ENCODE measurements at places on chromosomes 12 and 14.
A peak's percentile ranks its signal among the peaks of the same experiment; 100 is the strongest.

DNA sequence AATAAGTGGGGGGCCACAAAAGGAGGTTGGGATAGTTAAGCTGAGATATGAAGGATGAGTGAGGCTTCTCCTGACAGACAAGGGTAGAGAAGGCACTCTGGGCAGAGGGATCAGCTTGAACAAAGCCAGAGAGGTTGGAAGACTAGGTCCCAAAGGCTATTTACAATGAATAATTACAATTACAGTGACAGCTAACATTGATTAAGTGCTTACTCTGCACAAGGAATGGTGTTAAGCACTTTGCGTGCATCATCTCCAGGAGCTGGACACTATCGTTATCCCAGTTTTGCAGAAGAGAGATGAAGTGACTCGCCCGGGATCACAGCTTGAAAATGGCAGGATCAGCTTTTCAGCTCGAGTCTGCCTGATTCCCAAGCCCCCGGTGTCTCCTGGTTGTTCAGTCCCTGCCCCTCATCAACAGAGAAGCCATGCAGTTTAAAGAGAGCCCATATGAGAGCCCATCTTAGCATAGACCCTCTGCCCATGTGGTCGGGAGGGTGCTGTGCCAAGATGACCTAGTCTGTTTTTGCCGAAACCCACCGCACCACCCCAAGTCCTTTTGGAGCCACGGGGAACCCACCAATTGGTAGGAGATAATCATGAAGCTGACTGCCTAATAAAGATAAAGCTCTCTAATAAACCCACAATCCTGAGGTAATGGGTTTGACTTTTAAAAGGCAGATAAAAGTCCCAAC lies 89.9 kb upstream of the HSPB8 start:
- no peak for DNase-seq

GRCh38 chr14:47332106-47332505 lies 343.3 kb downstream of the MDGA2 start:
- DNase-seq, result no peak

DNA sequence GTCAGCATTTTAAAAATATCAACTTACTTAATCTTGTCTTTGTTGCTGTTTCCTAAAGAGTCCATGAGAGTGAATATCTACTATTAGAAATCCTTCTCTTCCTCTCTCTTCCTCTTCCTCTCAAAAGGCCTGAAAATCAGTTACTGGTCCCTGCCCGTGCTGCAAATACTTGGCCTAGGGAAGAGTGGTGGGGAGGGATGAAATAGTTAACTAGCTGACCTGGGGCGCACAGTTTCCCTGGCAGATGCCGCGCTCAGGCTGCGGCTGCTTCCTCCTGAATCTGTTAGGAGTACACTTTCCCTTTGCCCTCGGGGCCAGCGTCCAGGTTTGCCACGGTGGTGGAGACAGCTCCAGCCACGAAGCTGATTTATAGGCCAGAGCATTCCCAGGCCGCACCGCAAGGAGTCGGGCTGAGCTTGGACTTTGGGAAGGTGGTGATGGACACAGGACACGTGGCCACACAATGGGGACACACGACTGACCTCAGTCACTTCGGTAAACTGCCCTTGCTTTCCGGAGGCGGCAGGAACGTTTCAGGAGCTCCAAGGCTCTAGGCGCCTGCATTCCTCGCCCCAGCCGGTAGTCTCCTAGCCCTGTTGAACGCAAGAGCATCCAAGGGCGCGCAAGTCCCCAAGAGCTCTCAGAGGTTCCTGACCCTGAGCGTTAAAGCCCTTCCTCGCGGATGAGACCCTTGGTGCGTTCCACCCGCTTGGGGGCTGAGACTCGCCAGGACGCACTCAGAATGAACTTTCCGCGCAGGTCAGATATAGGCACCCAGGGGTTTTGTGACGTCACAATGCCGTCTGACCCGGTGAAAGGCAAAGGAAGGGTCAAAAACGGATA lies 7.1 kb upstream of the ASCL1 start:
- no peak for DNase-seq

- no peak for DNase-seq
Observed at GRCh38 chr14:78153064-78153341, 17.2 kb upstream of the NRXN3 start.

DNA sequence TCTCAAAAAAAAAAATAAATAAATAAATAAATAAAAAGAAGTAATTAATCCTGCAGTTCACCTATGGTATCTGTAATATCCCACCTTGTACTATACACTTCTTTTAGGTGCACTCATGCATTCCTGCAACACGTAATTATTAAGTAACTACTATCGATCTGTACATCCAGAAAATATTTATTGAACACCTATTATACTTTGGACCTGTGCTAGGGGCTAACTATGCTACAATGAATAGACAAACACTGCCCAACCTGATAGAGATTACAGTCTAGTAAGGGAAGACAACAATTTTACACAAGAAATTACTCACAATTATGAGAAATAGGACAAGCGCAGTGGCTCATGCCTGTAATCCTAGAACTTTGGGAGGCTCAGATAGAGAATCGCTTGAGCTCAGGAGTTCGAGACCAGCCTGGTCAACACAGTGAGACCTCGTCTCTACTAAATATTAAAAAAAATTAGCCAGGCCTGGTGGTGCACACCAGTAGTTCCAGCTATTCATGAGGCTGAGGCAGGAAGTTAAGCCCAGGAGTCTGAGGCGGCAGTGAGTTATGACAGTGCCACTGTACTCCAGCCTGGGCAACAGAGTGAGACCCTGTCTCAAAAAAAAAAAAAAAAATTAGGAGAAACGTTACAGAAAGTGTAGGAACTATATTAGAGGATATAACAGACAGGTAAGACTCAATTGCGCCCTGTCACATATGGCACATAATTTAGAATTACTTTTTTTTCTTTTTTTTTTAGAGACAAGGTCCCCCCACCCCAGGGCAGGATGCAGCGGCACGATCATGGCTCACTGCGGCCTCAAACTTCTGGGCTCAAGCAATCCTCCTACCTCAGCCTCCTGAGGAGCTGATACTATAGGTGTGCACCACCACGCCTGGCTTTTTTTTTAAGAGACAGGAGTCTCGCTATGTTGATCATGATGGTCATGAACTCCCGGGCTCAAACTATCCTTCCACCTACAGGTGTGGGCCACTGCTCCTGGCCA lies 1.2 kb downstream of the NRDE2 start:
- DNase-seq, result no peak

DNA sequence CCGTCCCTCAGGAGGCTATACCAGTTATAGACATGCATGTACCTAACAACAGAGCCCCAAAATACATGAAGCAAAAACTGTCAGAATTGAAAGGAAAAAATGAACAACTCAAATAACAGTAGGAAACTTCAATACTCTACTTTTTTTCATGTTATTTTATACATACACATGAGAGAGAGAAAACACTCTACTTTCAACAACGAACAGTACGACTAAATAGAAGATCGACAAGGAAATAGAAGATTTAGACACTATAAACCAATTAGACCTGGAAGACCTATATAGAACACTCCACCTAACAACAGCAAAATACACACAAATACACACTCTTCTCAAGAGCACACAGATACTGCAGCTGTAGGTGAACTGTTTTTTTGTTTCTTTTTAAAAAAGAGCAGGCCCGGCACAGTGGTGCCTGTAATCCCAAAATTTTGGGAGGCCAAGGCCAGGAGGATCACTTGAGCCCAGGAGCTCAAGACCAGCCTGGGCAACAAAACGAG lies 34.7 kb upstream of the PNMA1 start:
- DNase-seq, result no peak

DNA sequence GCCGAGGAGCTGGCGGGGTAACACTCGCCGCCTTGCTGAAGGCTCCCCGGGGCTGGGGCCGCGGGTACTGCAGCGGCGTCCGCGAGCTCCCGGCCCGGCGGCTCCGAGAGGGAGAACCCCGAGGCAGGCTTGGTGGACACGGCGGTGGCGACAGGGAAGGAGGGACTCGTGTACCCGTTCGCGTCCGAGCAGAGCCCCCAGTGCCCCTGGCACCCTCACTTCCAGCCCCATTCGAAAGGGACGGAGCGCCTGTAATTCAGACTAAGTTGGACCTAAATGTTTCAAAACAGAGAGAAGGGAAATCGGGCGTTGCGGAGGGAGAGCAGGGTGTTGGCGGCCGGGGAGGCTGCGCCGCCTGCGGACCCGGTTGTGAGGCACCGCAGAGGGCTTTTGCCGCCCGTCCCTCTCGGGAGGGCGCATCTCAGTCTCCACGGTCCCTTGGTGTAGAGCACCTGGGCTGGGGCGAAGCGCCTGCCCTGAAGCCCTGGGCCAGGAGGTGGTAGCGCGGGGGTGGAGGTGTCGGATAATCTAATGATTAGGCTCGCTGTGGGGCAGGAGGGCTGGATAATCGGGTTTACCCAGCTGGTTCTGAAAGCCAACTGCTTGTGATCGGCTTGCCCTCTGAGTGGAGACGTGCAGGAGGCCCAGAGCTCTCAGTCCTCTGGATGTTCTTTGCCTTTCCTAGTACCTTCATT lies 771 bp downstream of the DAAM1 start:
- DNase-seq, result peak; percentile 34

DNA sequence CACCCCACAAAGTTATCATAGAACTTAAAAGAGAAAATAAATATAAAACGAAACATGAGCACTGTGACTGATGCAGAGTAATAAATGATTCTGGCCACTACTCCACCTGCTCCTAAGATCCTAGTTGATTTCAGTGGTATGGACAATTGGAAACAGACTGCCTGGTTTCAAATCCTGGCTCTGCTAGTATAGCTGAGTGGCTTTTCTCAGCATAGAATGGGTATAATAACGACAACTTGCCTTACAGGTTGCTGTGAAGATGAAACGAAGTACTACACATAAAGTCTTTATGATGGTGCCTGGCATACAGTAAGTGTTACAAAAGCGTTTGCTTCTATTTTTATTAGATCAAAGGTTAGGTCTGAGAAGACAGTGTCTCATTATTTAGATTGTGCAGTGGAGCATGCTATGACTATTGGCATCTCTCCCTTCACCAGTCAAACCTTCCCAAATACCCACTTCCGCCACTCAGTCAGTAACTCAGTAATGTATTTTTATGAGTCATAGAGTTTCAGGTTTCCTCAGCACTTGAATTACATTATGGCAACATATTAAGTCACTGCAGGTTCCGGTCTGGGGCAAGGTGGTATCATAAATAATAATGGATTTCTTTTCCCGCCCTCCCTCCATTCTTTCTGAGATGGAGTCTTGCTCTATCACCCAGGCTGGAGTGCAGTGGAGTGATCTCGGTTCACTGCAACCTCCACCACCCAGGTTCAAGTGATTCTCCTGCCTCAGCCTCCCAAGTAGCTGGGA lies 29.7 kb upstream of the NR2C1 start:
- no peak for DNase-seq

GRCh38 chr14:68309616-68310015 lies 483.3 kb downstream of the ZFP36L1 start:
- DNase-seq, result no peak

- DNase-seq, result no peak
Observed at GRCh38 chr12:52091869-52092268, 12.4 kb downstream of the SMIM41 start.

DNA sequence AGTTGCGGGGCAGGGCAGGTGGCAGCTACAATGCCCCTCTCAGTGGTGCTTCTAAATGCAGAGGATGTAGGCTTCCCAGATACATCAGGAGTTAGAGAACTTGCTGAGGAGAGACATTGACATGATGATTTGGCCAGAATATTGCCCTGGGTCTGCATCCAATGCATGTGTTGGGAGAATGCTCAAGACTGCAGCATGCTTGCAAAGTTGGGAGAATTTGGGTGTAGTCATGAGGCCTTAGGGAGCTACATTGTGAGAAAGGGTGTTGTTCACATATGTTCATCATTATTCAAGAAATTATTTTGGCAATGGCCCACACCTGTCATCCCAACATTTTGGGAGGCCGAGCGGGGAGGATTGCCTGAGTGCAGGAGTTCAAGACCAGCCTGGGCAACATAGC lies 149.9 kb downstream of the SAMD4A start:
- DNase-seq, result no peak

DNA sequence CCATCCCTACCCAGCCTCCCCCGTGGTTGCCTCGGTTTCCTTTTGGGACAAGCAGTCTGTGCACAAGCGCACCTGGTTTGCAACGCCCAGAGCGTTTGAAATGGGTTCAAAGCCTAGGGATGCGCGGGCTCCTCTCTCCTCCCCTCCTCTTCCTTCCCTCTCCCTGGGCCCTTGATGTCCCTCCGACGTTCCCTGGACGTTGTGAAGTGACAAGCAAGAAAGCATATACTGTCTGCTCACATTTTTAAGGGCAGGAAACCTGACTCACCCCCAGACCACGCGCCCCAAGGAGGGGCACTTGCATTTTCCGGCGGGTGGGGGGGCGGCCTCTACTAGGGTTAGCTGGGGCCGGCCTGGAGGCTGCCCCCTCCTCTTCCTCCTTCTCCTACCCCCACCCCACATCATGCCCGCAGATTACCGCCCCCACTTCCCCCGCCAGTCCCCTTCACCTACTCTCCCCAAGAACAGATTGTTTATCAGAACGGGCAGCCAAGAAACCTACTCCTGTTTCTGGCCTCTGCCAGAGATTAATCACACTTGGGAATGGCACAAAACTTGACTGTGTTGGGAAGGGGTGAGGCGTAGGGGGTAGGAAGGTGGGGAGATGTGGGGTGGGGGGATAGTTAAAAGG lies 9.5 kb upstream of the IRF2BPL start:
- no peak for DNase-seq

DNA sequence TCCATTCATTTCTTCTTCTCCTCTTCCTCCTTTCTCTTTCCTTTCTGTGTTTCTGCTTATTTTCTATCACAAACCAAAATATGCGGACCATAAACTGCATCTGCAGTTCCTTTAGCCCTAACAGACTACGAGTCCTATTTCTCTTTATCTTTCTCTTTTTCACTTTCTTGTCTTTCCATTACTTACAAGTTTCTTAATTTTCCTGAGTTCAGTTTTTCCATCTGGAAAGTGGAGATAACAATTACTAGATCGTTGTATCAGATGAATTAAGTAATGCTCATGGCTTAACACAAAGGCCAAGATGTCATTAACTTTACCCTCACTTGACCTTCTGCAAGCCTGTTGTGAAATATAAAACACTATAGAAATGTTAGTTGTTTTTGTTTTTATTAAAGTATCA lies 983 bp upstream of the COPS7A start:
- no peak for DNase-seq

- DNase-seq, result no peak
Observed at GRCh38 chr12:116314477-116314876, 37.0 kb upstream of the MED13L start.

DNA sequence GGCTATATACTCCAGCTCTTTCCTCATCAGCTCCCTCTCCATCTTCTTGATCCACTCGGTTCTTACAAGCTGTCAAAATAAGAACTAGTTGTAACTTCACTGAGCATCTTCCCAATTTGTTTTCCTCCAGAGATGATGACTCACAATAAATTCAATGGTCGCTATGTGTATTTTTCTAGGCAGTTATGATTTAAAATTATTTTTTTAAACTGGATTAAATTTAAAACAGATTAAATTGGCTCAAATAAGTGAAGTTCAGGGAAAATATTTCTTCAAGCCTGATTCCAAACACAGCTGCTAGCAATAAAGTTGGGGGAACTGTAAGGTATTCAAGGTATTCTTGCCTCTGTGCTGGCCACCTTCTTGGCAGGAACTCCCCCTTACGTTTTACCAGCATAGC lies 717.7 kb upstream of the USP15 start:
- DNase-seq, result no peak

GRCh38 chr14:70807898-70808415 lies 1.4 kb downstream of the MAP3K9 start:
- DNase-seq, result peak; percentile 41

- DNase-seq, result no peak
Observed at GRCh38 chr14:40955131-40955505, 651.6 kb upstream of the LRFN5 start.

GRCh38 chr12:79659961-79660431 lies 30.8 kb downstream of the PAWR start:
- DNase-seq, result no peak

- no peak for DNase-seq
Observed at GRCh38 chr14:55126932-55127459, 2.1 kb upstream of the LGALS3 start.
